ENCODE measurements at places on chromosomes 2 and 18.
A peak's percentile ranks its signal among the peaks of the same experiment; 100 is the strongest.

DNA sequence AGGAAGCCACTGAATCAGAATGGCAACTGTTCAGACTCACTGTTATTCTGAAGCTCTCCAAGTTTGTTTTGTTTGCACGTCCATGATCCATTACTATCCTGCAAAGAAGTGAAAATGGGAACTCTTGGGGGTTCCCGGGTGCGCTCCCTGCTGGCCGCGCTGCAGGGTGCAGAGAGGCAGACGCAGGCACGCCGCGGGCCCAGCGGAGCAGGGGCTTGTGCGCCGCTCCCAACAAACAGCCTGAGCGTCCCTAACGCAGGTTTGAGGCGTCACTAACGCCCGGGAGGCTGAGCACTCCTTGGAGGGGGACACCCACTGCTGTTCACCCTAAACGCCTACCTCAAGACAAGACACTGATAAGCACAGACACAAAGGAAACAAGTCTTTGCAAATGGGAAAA is 14.3 kb upstream of the PIEZO2 start:
- DNase-seq: no peak

GRCh38 chr2:3895021-3895420 is 191.6 kb downstream of the DCDC2C start:
- DNase-seq: no peak

DNA sequence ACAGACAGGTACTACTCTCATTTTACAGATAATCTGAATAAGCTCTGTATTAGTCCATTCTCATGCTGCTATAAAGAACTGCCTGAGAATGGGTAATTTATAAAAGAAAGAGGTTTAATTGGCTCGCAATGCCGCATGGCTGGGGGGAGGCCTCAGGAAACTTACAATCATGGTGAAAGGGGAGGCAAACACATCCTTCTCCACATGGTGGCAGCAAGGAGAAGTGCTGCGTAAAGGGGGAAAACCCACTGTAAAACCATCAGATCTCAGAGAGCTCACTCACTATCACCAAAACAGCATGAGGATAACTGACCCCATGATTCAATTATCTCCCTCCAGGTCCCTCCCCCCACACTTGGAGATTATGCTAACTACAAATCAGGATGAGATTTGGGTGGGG is 254.4 kb downstream of the KCNE4 start:
- DNase-seq: no peak

DNA sequence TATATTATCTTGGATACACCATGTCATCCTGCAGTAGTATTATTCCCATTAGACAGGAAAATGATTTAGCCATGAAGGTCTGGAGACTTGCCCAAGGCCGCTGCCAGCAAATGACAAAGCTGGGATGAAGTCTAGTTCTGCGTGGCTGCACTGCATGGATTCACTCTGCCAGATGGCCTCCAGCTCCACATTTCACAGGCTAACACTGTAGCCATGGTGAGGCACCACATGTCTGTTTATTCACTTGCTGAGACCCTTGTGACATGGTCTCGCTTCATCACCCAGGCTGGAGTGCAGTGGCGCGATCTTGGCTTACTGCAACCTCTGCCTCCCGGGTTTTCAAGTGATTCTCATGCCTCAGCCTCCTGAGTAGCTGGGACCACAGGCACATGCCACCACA is 31.5 kb upstream of the SCG2 start:
- no peak for DNase-seq

DNA sequence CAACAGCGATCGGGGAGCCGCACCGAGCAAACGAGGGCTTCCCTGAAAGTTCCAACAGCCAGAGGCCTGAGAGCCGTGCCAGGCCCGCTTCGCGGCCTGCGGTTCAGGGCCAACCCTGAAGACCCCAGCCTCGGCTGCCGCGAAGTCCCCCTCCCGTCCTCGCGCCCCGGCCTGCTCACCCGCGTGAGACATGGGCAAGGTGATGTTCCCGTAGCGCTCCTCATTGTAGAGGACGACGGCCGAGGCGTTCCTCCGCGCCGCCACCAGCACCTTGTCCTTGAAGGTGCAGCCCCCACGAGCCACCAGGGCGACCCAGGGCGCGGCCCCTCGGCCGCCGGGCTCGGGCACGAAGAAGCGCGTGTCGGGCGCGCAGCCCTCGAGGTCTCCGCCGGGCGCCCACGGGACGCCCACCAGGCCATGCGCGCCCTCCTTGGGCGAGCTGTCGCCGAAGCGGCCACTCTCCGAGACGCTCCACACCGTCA is 510 bp downstream of the RNF149 start:
- no peak for DNase-seq

DNA sequence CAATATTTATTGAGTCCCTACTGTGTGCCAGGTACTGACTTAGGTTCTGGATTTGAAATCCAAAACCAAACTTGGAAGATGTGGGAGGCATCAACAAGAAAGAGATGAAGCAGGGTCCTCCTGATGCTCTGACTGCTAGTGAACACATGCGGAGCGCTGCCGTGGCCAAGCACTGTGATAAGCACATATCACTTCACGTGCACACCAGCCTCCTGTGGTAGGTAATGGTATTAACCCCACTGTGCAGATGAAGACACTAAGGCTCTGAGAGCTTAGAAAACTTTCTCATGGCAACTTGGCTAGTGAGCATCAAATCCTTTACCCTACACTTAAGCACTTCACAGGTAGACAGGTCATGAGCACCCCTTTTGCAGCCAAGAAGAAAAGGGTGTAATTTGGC is 216.1 kb downstream of the HAUS1 start:
- no peak for DNase-seq

GRCh38 chr2:185738679-185739472 is at the start of gene FSIP2:
TSS of gene FSIP2 (plus strand) at chr2:185738804. CDS start at chr2:185738895, 91 bp downstream.
- DNase-seq: peak; percentile 35

GRCh38 chr18:53686965-53687364 is 537.5 kb downstream of the MBD2 start:
- no peak for DNase-seq

- DNase-seq: no peak
Measured at GRCh38 chr2:152555048-152555447, 162.2 kb downstream of the PRPF40A start.

- no peak for DNase-seq
Measured at GRCh38 chr18:25819746-25820363, 270.6 kb downstream of the SS18 start.

DNA sequence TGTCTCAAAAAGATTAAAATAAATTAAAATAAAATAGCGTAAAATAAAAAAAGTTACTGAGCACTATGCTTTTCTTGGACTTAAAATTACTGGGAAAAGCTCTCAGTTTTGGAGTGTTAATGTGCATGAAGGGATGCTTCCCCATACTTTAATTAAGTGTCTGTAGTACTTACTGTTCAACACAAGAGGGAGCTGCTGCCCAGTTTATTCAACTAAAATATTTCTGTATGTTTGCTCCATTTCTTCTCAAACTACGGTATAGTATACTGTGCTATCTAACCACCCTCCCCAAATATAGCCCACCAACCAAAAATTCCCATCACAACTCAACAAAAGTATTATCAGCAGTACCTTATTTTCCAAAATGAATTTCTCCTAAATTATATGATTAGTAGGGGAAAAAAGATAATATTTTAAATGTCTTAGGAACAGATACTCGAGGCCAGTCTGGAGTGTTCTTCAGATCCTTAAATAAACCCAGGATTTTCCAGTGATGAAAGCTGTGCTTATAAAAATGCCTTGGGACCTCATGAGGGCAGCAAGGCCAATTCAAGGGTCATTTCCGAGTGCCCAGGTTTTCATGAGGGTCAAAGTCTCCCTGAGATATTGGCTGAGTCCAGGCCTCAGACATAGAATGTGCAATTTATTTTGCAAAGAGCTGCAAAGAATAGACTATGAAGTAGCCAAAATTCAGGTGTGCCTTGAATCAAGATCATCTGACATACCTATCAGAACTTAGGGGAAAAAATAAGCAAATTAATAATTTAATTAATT is 64.1 kb downstream of the CHRNA1 start:
- no peak for DNase-seq

GRCh38 chr2:185813707-185814106 is 75.1 kb downstream of the FSIP2 start:
- DNase-seq: no peak

DNA sequence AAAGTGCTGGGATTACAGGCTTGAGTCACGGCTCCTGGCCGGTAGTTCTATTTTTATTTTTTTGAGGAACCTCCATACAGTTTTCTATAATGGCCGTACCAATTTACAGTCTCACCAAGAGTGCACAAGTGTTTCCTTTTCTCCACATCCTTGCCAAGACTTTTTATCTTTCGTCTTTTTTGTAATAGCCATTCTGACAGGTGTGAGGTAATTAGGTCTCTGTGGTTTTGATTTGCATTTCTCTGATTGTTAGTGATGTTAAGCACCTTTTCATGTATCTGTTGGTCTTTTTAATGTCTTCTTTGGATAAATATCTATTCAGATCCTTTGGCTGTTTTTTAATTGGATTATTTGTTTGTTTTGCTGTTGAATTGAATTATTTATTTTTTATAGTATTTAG is 9.3 kb downstream of the ARMC9 start:
- DNase-seq: no peak

DNA sequence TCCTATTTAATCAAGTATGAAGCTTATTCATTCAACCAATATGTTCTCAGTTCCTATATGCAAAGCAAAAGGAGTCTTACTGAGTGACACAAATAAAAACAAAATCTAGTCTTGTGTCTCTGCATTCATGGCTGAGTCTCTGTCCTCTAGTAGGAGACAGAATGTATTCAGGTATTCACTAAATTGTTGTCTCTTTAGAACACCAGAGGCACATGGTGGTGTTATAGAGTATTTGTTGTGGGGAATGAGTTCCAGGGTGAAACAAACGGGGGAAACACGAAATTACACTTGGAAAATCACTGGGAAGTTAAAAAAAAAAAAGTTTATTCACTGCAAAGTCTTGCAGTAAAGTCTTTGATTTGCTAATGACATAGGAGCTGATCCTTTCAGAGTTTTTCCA is 131.7 kb upstream of the FSHR start:
- no peak for DNase-seq

DNA sequence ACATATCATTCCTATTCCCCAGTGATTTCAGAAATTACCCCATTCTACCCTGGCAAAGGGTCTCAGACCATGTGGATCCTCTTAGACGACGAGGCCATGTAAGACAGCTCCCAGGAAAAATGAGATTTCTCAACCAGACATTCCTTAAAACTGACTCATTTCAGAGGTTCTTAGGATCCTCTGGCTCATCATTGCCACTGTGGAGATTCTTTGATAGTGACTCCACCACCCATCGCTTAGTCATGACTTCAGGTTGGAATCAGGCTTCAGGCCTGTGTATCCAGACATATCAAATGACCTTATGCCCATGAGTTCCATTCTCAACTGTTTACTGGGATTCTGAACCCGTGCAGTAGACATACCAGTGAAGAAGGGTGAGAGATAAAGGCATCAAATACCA is 245.6 kb upstream of the TCF4 start:
- DNase-seq: no peak

- no peak for DNase-seq
Measured at GRCh38 chr2:133413863-133414262, 154.4 kb downstream of the NCKAP5 start.

DNA sequence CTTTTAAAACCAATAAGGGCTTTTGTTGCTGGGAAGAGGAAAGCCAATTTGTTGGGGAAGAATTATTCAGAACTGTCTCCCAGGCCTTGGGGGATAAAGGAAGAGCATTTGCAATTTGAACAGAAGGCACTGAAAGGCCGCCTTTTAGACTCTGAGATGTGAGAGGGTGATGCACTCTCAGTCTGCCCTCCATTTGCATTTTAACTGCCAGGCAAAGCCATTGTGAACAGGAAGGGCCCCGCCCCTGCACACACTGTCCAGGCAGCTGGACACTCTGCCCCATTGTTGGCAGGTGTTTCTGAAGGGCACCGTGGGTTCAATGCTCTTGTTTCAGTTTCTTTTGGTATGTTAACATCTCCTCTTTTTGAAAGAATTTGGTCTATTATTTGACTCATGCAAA is 169.5 kb upstream of the COPS8 start:
- DNase-seq: no peak

All from activated T-cell treated with anti-CD3 and anti-CD28 coated beads, Interleukin-2, amount 50 U/mL, for 24 hours (primary cell).